ENCODE measurements at places on chromosomes 6 and 20. TPM values are rescaled to one million over a fixed set of nuclear protein-coding genes. Genes with fewer than 3 reads are reported as not detected.
A peak's percentile ranks its signal among the peaks of the same experiment; 100 is the strongest.

Gene PRSS35
- total RNA-seq = not detected

Gene PCED1A
- total RNA-seq = 24.2 TPM

- DNase-seq = no peak
- H3K27ac ChIP-seq = no peak overlapping the region
- H3K27me3 ChIP-seq = peaks cover 3% of the 10 kb centered on the region
- no peak overlapping the region for H3K4me3 ChIP-seq
- no peaks in the 10 kb centered on the region for H3K36me3 ChIP-seq
Observed at GRCh38 chr6:81838724-81839426, 86.4 kb upstream of the TENT5A start.

- H3K36me3 ChIP-seq = no peaks in the 10 kb centered on the region
- peak overlapping the region; percentile 91 for H3K4me3 ChIP-seq
- no peak overlapping the region for H3K27ac ChIP-seq
- DNase-seq = no peak
- peaks cover 29% of the 10 kb centered on the region for H3K4me1 ChIP-seq
Observed at GRCh38 chr6:129709196-129709768, 695 bp downstream of the ARHGAP18 start.

DNA sequence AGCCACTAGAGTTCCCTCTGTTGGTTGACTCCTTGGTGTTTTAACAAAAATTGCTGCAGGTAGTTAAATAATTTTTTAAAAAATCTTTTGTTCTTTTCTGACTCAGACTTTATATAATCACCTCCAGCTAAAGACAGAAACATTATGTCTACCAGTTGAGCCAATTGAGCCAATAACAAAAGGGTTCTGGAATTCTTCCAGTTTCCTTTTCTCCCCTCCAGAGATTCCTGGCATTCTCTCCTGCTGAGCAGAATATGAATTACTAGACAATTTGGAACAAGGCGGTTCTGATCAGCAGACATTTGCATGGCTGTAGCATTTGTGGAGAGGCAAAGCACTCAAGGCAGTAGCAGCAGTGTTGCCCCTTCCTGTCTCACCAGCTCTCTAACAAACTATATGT, 144.0 kb upstream of the SLC35B3 start:
- H3K4me1 ChIP-seq = no peaks in the 10 kb centered on the region
- DNase-seq = no peak
- H3K4me3 ChIP-seq = no peak overlapping the region
- H3K27me3 ChIP-seq = peaks cover 3% of the 10 kb centered on the region
- no peak overlapping the region for H3K27ac ChIP-seq
- H3K36me3 ChIP-seq = no peaks in the 10 kb centered on the region

GRCh38 chr6:166278579-166279392, 29.4 kb downstream of the PRR18 start:
- H3K4me3 ChIP-seq = no peak overlapping the region
- H3K4me1 ChIP-seq = peaks cover 2% of the 10 kb centered on the region
- H3K27ac ChIP-seq = no peak overlapping the region
- DNase-seq = no peak
